ENCODE measurements at places on chromosomes 5 and 9.

GRCh38 chr9:11194246-11194645 lies 581.4 kb upstream of the PTPRD start:
- DNase-seq = no peak

GRCh38 chr5:44622331-44622730 lies 186.4 kb upstream of the MRPS30 start:
- no peak for DNase-seq

DNA sequence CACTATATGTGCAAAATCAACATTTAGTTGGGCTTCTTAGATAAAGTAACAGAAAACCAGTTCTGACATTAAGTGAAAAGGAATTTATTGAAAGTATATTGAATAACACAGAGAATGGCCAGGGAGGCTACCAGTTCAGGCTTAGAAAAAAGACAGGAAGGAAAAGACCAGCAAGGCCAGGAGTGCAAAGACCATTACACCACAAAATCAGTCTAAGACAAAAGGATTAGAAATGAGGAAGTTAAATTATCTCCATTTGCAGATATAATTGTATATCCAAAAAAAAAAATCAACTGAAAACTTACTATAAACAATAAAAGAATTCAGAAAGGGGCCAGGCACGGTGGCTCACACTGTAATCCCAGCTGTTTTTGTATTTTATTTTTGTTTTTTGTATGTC lies 4.8 kb upstream of the TEX10 start:
- no peak for DNase-seq

GRCh38 chr9:11821306-11821975 lies 871.7 kb upstream of the TYRP1 start:
- no peak for DNase-seq

GRCh38 chr9:90925581-90926257 lies 124.1 kb downstream of the SYK start:
- DNase-seq = no peak

GRCh38 chr5:60743511-60744314 lies 43.7 kb upstream of the DEPDC1B start:
- no peak for DNase-seq

GRCh38 chr5:169610606-169611005 lies 26.5 kb upstream of the DOCK2 start:
- DNase-seq = no peak

- DNase-seq = no peak
Measured at GRCh38 chr5:134570886-134571285, 45.4 kb downstream of the JADE2 start.

DNA sequence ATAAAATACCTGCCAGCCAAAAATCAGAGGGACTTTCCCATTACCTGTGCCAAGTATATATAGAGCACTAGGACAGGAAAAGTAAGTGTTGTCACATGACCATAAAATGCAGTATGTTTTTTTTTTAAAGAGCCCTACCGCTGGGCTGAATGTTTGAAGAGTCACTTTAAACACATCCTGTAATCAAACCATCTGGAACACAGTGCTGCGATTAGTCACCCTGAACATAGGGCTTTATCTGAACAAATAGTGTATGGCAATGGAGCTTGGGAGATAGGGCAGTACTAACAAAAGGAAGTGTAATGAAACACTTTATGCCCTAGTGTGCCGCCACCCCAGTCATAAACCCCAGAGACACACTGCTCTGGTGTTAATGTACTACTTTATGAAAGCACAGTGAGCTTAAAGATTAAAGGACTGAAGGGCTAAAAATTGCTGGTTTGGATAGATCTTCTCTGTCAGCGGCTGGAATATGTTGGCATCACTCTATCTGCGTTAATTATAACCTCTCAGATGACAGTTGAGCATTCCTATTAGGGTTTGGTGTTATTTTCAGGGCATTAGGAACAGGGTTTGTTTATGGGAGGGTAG lies 90.4 kb downstream of the ZNF608 start:
- no peak for DNase-seq

DNA sequence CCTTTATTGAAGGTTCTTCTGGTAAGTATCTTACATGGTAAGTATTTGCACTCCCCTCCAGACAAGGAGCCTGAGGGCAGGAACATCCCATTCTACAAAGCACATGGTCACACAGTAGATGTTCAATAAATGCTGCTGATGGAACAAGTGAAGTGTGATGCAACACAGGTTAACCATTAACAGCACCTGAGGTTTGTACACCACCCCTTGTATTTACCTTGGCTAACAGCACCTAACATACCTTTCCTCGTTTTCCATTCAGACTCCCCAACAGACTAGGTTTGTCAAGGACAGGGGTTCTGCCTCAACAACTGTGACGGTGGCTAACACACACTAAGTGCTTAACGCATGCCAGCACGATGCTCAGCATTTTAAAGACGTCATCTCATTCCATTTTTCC lies 213.6 kb downstream of the MAPKAP1 start:
- DNase-seq = no peak

GRCh38 chr9:135776893-135777622 lies 75.1 kb downstream of the KCNT1 start:
- DNase-seq = no peak

GRCh38 chr5:757346-757930 lies 27.1 kb downstream of the ZDHHC11B start:
- no peak for DNase-seq

DNA sequence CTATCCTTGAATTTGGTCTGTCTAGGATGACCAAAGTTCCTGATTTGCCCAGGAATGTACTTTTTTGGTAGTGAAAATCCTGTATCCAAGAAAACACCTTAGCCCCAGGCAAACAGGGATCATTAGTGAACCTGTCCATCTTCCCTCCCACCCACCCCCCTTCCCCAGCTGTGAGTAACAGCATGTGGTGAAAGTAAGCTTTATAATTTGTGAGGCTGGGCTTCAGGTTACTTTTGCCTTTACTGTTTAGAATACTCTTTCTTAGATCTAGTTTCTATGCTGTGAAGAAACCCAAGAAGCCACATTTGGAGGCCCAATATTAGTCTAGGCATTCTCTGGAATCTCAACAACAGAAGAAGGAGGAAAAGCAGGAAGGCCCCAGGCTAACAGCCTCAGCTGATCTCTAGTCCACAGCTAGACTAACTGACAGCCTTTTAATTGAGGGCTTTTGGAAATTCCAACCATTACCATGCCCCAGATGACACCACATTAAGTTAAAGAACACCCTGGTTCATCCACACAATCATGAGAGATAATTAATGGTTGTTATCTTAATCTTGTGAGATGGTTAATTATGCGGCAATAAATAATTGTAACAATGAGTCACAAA lies 703.0 kb upstream of the NUDT12 start:
- no peak for DNase-seq

- DNase-seq = no peak
Measured at GRCh38 chr9:127273326-127273725, 8.8 kb downstream of the GARNL3 start.

GRCh38 chr5:160166069-160166972 lies 47.1 kb upstream of the PWWP2A start:
- DNase-seq = no peak

- peak; percentile 49 for DNase-seq
Measured at GRCh38 chr5:370311-370958, 48.9 kb downstream of the AHRR start.

GRCh38 chr5:155270725-155271124 lies 257.2 kb downstream of the KIF4B start:
- DNase-seq = no peak

DNA sequence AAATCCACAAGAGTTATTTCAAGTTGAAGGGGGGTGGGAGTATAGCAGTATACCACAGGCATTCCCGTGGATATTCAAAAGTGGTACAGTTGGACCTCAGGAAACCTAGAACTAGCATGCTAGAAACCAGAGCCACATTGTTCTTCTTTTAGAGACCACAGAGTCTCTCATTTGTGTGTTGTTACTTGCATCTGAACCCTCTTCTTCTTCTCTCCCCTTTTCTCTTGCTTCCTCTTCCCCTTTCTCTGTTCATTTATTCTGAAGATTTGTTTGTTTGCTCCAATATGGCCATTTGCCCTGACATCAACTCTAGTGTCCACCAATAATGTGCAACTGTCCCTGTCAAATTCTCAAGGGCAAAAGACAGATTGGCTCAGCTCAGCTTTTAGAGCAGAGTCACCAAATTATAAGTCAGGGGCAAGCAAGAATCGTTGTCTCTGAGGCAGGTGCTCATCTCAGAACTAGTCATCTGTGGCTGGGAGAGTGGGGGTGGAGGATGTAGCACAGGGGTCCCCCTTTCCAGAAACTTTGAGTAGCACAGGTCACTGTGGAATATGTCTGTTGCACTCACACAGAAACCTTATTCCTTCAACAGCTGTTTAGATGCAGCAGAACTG lies 321.1 kb downstream of the ARRDC3 start:
- DNase-seq = no peak

GRCh38 chr9:15856591-15856990 lies 303.7 kb downstream of the CCDC171 start:
- DNase-seq = no peak

DNA sequence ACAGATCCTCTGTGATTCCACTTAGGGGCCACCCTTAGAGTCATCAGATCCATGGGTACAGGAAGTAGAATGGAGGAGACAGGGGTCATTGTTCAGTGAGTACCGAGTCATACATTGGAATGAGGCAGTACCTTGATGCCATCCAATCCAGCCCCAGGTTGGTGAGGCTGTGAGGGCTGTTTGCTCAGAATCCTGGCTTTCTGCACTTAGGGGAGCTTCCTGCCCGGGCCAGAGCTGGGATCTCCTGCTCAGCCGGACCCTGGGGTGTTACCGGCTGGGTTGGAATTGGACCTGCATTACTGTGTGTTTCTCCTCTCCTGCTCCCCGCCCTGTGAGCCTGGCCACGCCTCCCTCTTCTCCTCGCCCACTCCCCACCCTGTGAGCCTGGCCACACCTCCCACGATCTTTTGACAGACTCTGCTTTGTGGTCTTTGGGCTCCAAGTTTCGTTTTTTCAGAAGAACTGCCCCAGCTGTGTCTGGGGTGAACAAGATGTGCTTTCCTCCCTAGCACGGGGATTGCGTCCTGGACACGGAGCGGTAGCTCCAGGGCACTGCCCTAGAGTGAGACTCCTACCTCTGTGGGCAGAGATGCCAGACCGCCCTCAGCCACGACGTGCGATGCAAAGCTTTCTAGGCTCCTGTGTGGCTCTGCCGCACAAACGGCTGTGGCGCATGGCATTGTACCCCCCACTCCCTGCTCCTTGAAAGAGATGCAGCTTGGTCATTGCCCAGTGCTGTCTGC lies 15.4 kb downstream of the TRAF2 start:
- no peak for DNase-seq

GRCh38 chr5:137819766-137820165 lies 47.9 kb upstream of the MYOT start:
- DNase-seq = no peak

DNA sequence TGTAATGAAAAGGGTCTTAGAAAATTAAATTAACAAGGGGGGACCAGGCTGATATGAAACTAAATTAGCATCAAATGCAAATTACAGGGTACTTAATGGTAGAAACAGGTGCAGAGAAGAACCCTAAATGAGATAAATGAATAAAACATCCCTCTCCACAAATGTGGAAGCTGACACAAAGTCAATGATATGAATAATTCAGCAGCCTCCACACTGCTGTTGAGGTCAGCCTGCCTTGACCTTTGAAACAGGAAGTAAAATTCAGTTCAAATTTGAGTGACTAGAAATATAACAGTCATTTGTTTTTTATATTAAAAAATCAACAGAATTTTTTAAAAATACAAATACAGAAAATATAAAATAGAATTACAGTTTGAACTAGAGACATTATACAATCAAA lies 40.0 kb downstream of the EBF1 start:
- DNase-seq = no peak

DNA sequence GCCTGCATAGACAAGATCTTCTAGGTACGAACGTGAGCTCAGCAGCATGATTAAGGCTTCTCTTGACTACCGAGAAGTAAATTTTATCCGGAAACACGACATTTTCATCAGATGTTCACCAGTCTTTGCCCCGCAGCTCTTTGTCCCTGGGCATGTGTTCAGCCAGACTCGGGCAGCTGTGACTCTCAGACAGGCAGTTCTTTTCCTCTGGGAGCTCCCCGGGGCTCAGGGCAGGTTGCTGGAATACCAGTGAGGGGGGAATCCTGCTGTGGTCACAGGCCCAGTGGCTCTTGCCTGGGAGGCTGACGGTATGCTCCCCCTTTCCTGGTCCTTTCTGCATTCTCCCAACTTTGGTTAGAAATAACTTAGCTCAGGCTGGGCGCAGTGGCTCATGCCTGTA lies 186.1 kb downstream of the GNA14 start:
- DNase-seq = no peak

DNA sequence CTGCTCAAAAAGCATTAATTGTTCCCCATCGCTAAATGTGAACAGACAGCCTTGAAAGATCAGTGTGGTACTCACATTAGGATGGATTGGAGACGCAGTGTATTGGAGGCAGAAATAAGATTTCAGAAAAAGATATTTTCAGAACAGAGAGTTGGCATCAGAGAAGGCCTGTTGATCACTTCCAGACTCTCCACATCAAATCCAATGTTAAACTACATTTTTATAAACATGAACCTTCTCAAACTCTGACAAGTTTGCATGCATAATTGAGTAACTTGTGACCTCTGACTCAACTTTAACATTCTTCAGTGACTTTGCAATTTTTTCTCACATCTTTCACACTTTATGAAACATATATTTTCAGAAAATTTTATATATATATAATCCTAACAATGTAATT lies 919.6 kb upstream of the SEMA6A start:
- no peak for DNase-seq

DNA sequence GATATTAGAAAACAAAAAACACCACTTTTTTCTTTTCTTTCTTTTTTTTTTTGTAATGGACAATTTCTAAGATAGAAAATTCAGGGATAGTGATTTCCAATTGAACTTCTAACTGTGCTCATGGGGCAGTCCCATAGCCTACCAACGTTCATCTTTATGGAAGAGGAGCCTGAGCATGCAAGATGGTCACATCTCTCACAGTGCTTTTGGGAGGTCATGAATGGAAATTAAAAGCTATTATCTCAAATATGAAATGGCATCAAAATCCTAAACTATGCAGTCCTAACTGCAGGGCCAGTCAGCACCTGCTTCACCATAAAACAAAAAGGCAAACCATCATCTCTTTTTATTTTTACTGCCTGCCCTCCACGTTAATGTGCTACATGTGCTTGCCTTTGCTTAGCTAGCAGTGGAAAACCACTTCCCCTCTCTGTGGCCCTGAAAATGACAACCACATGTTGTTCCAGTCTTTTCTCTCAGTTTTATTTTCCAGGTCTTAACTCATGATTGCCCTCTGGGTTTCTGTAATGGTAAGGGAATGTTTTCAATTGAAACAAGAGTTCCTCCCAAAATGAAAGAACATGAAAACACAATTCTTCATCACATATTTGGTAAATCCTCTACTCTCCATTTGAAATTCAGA lies 16.7 kb downstream of the IFNB1 start:
- no peak for DNase-seq

DNA sequence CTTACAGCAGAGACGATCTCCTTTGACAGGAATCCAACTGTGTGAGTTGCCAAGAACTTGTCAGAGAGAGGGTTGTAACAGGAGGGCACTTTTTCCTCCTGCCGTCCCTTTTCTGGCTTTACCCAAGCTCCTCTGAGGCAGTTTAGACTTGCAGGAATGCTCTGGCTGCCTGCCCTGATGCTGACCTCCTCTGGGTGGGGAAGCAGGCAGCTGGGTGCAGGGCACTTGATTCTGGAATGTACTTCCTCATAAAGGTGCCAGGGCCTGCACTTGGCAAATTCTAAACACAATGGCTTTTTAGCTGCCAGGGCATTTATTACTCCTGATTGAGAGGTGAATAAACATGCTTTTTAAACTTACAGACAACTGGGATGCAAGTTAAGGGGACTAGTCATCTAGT lies 190.4 kb downstream of the EPB41L4A start:
- peak; percentile 87 for DNase-seq

GRCh38 chr5:11012295-11012694 lies 251.3 kb upstream of the DAP start:
- no peak for DNase-seq

All from Right ventricle myocardium inferior (tissue), 1 donor.